ENCODE measurements at places on chromosomes 7 and 10. TPM values are rescaled to one million over a fixed set of nuclear protein-coding genes. Genes with fewer than 3 reads are reported as not detected.

Gene LHPP
- 3.4 TPM for total RNA-seq

Gene CABCOCO1
- not detected for total RNA-seq

Gene JCAD
- total RNA-seq, result 49.9 TPM

Gene PNLIPRP2
- not detected for total RNA-seq

Gene SAMD9
- 13.3 TPM for total RNA-seq

Gene NEUROG3
- total RNA-seq, result not detected

Gene ADAP1
- 1.8 TPM for total RNA-seq

Gene DLX6
- total RNA-seq, result not detected

Gene PSPH
- total RNA-seq, result 55.8 TPM

Gene CALY
- not detected for total RNA-seq

Gene LRRN3
- not detected for total RNA-seq

Gene RBP3
- total RNA-seq, result not detected

Gene DNAH11
- total RNA-seq, result 1.3 TPM

Gene TMEM178B
- 0.07 TPM for total RNA-seq

Gene CPN1
- total RNA-seq, result not detected

All from pulmonary artery endothelial cell (primary cell).